Thoracic aorta (tissue), 2 donors: ENCODE measurements at places on chromosomes 6 and 20.

DNA sequence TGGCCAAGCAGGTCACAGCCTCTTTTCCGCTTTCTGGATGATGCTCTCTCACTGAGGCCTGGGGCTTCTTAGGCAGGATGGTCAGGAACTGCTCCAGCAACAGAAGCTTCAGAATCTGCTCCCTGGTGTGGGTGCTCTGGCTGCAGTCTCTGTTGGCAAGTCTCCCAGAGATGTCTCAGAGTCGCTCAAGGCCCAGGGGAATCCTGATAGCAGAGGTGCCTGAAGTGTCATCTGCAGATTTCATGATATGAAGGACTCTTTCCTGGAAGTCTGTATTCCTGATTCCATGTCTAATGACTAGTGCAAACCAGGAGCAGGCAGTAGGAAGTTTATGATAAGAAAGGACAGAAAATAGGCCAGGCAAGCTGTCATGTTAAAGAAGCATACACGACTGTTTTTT is 20.3 kb downstream of the ZSCAN31 start:
- DNase-seq: no peak

GRCh38 chr6:38057994-38058393 is 238.5 kb downstream of the ZFAND3 start:
- no peak for DNase-seq

DNA sequence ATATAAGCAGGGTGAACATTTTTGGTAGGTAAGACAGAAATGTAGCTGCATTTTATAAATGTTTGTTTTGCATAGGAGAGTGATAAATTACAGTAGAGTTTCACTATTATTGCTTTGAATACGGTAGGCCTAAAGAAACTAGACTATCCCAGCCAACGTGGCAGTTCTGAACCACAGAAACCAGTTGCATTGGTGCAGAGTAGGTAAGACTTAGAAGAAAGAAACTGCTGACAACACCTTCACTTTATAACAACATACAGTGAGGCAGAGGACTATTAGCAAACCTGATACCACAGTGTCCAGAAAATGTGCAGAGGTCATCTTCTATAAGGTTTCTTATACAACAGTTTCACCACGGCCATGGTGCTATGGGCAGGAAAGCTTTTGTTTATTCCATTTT is 566.1 kb downstream of the KIF16B start:
- no peak for DNase-seq

DNA sequence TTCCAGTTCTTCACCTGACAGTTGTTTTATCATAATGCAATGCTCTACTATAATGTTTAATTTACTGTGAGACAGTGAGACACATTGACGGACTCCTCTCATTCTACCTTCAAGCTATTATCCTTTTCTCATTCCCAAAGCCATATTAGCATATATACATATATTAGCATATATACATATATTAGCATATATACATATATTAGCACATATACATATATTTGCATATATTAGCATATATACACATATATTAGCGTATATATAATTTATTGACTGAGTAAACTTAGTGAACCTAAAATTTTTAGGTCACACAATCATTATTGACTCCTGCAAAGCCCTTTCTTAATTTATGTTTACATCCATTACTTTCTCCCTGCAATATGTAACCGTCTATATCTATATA is 555.0 kb upstream of the ADGRB3 start:
- DNase-seq: no peak

GRCh38 chr20:52974179-52974594 is 2.0 kb downstream of the TSHZ2 start:
- DNase-seq: no peak

GRCh38 chr6:132115714-132116366 is 164.7 kb upstream of the CCN2 start:
- no peak for DNase-seq

DNA sequence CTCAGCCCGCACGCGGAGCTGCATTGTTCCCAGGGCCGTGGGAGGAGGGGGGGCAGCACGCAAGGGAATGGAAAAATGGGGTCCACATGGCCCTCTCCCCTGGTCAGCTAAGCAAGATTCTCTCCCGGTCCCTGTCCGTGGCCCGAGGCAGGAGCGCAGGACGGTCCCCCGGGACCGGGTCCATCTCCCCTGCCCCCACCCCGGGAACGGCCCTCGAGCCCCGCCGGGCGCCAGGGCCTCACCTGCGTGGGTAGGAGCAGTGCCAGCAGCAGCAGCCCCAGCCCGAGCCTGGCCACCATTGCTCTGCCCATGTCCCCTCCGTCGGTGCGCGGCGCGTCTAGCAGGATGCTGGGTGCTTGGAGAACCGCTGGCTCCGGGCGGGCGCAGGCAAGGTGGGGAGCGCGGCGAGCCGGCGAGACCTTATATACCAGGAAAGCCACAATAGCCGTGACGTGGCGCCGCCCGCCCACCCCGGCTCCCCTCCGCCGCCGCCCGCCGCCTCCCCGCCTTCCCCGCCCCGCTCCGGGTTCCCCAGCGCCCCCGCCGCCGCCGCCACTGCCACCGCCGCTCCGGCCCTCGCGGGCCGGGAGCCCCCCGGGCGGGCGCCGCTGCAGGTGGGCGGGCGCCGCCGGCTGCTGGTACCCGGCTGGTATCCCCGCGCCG is at the start of gene CD24:
TSS of gene CD24 (minus strand) at position 394 of the 663 bp plus-strand sequence. CDS start at position 311, 83 bp downstream.
- DNase-seq: no peak

- DNase-seq: no peak
Measured at GRCh38 chr6:87917886-87918285, 129.8 kb upstream of the SPACA1 start.

DNA sequence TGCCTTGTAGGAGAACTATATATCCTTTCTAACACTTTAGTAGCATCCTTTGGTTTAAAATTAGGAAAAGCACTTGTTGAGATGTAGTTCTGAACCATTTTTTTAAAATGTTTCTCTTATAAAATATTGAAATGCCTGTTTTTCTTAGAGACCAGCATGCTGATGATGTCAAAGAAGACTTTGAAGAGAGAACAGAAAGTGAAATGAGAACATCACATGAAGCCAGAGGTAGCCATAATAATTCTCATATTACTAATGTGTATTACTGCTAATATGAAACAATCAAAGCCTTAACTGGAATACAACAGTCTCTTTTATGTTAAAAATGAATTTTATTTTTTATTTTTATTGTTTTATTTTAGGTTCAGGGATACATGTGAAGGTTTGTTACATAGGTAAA is 102.0 kb downstream of the SAMD3 start:
- DNase-seq: no peak

- peak; percentile 11 for DNase-seq
Measured at GRCh38 chr6:135851442-135852271, at the start of gene PDE7B. TSS of gene PDE7B (plus strand) at chr6:135851701.

DNA sequence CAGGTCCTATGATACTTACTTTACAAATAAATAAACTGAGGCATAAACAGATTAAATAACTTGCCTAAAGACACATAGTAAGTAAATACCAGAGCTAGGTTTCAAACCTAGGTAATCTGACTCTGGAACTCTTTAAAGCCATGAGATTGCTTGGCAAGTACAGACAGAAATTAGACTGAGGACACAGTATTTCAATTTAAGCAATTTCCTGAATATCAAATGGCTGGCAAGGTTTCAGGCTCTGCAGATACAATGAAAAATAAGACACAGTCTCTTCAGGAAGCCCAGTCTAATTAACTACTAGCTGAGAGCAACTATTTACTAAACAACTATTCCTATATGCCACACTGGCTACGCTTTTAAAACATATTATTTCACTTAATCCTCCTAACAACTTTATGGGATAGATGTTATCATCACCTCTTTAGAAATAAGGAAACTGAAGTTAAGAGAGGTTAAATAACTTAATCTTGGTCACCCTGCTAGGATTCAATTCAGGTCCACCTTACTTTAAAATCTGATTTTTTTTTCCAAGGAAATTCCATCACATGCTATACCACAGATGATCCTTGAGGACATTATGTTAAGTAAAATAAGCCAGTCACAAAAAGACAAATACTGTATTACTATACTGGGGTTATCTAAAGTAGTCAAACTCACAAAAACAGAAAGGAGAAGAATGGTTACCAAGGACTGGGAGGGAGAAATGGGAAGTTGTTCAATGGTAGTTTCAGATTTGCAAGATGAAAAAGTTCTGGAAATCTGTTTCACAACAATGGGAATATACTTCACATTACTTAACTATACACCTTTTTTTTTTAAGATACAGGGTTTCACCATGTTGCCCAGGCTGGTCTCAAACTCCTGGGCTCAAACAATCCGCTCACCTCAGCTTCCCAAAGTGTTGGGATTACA is 4.1 kb downstream of the TRPC4AP start:
- no peak for DNase-seq

- DNase-seq: no peak
Measured at GRCh38 chr6:27144740-27145079, 102.8 kb upstream of the PRSS16 start.

DNA sequence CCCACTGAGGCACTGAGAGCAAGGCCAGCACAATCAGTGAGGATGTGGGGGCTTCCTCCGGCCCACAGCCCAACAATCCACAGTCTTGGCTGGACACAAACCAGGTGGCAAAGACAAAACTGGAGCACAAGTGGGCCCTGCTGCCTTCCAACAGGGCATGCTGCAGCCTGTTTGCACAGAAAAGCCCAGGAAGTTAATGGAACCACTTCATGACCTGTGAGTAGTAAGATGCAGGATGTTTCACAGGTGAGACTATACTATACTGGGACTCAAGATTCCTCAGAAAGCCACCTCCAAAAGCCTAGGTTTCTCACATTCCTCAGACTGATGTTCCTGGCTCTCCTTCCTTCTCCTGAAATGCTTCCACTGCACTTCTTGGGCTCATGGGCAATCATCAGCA is 235.5 kb downstream of the KIF16B start:
- DNase-seq: no peak

GRCh38 chr6:163180874-163181541 is 233.5 kb upstream of the QKI start:
- DNase-seq: no peak

DNA sequence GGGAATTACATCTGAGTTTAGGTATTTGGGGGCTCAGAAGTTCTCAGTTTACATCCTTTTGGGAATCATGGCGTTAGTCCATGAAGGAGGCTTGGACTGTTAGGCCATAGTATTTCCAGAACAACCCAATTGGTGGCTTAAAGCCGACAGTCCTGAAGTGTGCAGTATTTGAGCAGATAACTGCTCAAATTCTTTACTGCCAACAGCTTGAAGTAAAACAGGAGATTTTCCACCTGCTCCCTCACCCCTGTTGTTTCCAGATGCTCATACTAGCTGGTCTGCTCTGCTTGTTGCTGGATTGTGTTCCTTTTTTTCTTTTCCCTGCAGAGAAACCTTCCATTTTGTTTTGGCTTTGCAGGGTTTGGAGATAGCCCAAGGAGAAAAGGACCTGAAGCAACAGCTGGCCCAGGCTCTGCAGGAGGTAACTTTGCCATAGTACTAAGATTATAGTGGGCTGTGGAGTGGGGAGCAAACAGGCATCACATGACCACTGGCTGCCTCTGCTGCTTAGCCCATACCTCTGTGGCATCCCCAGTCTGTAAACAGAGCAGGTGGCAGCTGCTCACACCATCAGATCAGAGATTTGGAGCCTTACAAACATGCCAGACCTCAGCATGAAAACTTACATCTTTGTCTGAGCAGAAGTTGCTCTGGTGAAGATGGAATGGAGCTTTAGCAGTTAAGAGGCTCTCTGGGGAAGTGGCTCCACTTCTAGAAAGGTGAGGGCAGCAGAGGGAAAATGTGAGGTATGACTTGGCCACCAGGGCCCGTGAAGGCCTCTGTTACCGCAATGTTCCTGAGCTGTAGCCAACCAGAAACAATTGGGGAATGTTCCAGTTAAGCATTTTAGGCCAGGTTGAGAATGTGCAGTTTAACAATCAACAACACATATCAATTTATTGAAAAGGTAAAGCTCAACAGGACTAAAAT is 17.6 kb downstream of the RNF8 start:
- DNase-seq: no peak

DNA sequence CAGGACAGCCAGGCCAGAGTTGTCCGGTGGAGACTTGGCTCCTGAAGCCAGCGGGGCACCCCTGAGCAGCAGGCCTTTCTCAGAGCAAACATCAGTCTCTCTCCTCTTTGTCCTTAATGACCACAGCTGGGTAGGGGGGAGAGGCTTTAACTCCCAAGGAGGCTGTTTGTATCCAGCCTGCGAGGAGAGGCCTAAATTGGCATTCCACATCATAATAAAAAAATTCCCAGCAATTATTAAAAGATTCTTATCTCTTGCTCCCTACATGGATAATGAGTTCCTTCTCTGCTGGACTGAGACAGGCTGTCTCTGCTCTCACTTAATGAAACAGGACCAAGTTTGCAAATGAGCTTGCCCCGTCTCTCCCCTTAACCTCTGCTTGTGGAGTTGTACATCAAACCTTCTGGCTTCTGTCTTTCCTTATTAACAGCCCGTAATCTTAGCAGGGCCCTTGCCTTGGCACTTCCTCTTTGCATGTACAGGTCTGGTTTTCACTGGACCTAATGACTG is 838.2 kb downstream of the MAFB start:
- DNase-seq: no peak

- no peak for DNase-seq
Measured at GRCh38 chr6:39830444-39830843, 38.3 kb downstream of the DAAM2 start.

DNA sequence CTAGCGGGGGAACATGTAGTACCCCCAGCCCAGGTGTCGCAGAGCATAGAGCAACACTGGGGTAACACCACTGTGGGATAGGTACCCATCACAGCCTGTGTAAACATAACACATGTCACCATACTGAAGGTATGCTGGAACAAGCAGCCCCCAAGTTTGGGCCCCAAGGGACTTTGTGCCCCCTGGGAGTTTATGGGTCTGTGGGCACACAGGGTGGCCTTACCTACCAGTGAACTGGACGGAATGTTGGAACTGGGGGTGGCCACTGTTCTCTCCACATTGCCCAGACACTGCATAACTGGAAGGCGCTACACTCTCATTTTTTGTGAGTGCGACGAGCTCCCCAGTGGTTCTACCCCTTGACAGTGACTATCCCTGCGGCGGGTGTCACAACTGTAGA is 28.5 kb downstream of the HDDC2 start:
- no peak for DNase-seq

DNA sequence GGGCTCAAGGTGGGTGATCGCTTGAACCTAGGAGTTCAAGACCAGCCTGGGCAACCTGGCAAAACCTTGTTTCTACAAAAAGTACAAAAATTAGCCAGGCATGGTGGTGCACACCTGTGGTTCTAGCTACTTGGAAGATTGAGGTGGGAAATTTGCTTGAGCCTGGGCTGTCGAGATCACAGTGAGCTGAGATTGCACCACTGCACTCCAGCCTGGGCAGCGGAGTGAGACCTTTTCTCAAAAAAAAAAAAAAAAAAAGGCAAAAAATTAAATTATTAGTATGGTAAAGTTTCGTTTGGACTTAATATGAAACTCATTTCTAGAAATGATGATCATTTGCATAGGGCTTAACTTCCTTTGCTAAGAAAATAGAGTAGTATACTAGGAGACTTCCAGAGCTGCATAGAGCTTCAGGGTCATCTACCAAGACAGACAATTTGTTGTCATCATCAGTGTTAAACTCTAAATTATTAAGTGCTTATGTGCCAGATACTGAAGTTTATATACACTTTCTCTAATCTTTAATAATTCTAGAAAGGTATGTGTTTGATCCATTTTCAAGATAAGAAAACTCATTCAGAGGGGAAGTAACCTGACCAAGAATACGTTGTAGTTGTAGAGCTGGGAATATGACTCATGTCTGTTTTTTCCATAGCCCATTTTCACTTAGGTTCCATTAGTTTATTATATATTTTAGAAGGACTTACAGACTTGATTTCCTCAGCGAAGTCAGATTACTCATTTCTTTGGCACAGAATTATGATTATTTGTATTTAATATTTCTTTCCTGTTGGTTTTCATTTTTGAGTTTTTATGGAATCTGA is 84.5 kb downstream of the SLC16A10 start:
- DNase-seq: no peak

GRCh38 chr20:4324611-4325243 is 309.4 kb upstream of the RNF24 start:
- DNase-seq: no peak

GRCh38 chr6:158191761-158192160 is 23.6 kb downstream of the GTF2H5 start:
- DNase-seq: no peak
